ENCODE measurements at places on chromosomes 3 and 15. TPM values are rescaled to one million over a fixed set of nuclear protein-coding genes. Genes with fewer than 3 reads are reported as not detected.

GRCh38 chr3:148950806-148951205, 40.5 kb upstream of the GYG1 start:
- H3K36me3 ChIP-seq = no peaks in the 10 kb centered on the region
- peaks cover 23% of the 10 kb centered on the region for H3K4me1 ChIP-seq
- H3K27ac ChIP-seq = no peak overlapping the region

- DNase-seq = no peak
- no peak overlapping the region for H3K27ac ChIP-seq
- H3K4me3 ChIP-seq = no peak overlapping the region
- no peaks in the 10 kb centered on the region for H3K27me3 ChIP-seq
These were observed 188.5 kb downstream of the FAM43A start for GRCh38 chr3:194874206-194874605.

DNA sequence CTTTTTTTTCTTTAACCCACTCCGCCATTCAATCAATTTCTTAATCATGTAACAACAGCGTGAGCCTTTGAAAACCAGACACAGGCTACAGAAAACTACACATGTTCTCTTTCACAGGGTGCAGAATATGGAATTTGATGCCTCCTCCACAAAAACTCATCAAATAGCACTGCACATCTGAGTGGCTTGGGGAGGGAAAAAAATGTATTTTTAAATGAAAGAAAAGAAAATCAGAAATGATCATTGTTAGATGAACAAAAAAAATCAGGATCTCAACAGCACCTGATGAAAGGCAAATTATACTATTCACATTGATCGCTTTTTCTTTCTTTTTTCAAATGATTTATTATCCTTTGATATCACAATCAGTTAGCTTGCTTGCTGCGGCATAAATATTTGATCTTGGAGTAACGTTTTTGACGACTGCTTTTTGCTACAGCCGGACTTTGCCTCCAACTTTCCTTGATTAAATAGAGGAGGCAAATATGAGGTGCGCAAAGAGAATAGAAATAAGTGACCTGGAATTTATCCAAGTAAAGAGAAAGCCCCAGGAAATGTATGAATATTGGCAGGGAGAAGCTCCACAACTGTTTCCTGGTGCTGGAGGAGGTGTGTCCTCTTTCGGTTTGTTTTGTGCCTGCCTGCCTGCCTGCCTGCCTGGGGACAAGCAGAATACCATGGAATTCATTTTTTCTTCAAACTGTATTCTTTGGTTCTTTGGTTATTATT, 63.1 kb downstream of the EDEM1 start:
- no peak overlapping the region for H3K27ac ChIP-seq
- H3K4me3 ChIP-seq = no peak overlapping the region
- DNase-seq = no peak
- no peaks in the 10 kb centered on the region for H3K4me1 ChIP-seq
- H3K27me3 ChIP-seq = peaks cover 10% of the 10 kb centered on the region

DNA sequence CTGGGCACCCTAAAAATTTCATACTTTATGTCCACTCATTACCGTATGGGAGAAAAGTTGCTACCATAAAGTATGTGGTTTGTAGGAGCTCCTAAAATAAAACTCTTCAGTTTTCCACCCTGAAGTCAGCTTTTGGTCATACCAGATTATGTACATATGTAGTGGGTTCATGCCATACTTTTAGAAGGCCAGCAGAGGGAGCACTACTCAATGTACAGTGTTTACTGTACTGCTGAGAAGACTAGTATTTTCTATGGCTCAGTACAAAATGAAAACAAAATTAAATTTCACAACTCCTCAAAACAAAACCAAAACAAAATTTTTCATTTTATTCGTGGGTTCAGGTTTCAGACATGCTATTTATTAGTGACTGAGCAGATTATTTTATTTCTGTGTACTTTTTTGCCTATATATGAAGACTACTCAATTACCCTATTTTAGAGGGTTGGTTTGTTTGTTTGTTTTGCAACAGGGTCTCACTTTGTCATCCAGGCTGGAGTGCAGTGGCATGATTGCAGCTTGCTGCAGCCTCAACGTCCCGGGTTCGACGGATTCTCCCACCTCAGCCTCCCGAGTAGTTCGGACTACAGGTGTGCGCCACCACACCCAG, 24.3 kb downstream of the NXPE3 start:
- H3K27ac ChIP-seq = no peak overlapping the region
- no peak overlapping the region for H3K4me3 ChIP-seq
- H3K36me3 ChIP-seq = peaks cover 4% of the 10 kb centered on the region
- no peak for DNase-seq
- no peaks in the 10 kb centered on the region for H3K4me1 ChIP-seq

- H3K4me1 ChIP-seq = peaks cover 2% of the 10 kb centered on the region
- peaks cover 3% of the 10 kb centered on the region for H3K36me3 ChIP-seq
- no peak overlapping the region for H3K4me3 ChIP-seq
- peaks cover 50% of the 10 kb centered on the region for H3K27me3 ChIP-seq
These were observed 6.4 kb upstream of the ISL2 start for GRCh38 chr15:76330080-76330680.

GRCh38 chr3:114498539-114499370, 204.9 kb downstream of the TIGIT start:
- peak overlapping the region; percentile 22 for H3K27ac ChIP-seq
- no peaks in the 10 kb centered on the region for H3K27me3 ChIP-seq
- H3K4me1 ChIP-seq = peaks cover 54% of the 10 kb centered on the region
- H3K4me3 ChIP-seq = no peak overlapping the region
- peaks cover 1% of the 10 kb centered on the region for H3K36me3 ChIP-seq

GRCh38 chr3:50441424-50442217, 61.8 kb downstream of the CACNA2D2 start:
- no peak overlapping the region for H3K27ac ChIP-seq
- no peak for DNase-seq
- no peaks in the 10 kb centered on the region for H3K36me3 ChIP-seq
- H3K27me3 ChIP-seq = peaks cover 9% of the 10 kb centered on the region

DNA sequence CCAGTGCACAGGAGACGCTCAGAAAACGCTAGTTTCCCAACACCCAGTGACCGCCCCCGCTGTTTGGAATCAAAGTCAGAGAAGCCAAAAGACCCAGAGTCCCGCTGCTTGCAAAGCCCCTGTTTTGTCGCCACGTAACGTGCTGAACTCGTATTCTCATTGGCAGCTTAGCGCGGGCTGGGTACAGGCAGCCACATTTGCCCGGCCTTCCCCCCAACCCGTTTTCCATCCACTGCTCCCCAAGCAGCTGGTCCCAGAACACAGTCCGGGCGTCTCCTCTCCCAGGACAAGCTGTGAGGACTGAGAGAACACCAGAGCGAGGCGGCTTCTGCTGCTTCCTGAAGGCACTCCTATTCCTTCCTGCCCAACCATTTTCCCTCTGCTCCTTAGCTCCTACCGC, 54.8 kb downstream of the RASGRF1 start:
- no peak overlapping the region for H3K4me3 ChIP-seq
- no peaks in the 10 kb centered on the region for H3K36me3 ChIP-seq
- no peak for DNase-seq
- no peak overlapping the region for H3K27ac ChIP-seq
- peaks cover 20% of the 10 kb centered on the region for H3K27me3 ChIP-seq

GRCh38 chr15:49964551-49964950, 154.5 kb downstream of the ATP8B4 start:
- H3K4me1 ChIP-seq = no peaks in the 10 kb centered on the region
- peaks cover 10% of the 10 kb centered on the region for H3K27me3 ChIP-seq
- no peak overlapping the region for H3K4me3 ChIP-seq
- no peak for DNase-seq

- no peak for DNase-seq
- H3K4me3 ChIP-seq = no peak overlapping the region
- H3K36me3 ChIP-seq = no peaks in the 10 kb centered on the region
- H3K4me1 ChIP-seq = peaks cover 37% of the 10 kb centered on the region
- H3K27ac ChIP-seq = peak overlapping the region; percentile 3
These were observed 94.5 kb downstream of the P3H2 start for GRCh38 chr3:190026154-190026553.

DNA sequence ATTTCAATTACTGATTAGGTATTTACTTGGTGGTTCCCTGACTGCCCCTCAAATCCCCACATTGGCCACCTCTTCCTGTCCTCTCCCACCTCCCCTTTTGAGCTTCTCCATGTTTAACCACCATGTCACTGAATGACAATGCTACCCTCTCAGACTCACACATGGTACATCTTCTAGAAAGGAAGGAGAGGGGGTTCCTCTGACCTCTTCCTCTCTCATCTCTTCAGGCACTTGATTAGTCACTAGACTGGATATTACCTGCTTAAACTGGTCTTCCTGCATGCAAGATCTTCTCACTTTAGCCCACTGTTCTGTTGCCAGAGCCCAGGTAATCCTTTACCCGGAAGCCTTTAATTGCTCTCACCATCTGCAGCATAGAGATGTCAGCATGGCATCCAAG, 64.9 kb downstream of the DIPK2A start:
- DNase-seq = no peak
- no peak overlapping the region for H3K4me3 ChIP-seq
- H3K36me3 ChIP-seq = no peaks in the 10 kb centered on the region
- peaks cover 10% of the 10 kb centered on the region for H3K4me1 ChIP-seq
- H3K27ac ChIP-seq = no peak overlapping the region
- H3K27me3 ChIP-seq = no peaks in the 10 kb centered on the region

DNA sequence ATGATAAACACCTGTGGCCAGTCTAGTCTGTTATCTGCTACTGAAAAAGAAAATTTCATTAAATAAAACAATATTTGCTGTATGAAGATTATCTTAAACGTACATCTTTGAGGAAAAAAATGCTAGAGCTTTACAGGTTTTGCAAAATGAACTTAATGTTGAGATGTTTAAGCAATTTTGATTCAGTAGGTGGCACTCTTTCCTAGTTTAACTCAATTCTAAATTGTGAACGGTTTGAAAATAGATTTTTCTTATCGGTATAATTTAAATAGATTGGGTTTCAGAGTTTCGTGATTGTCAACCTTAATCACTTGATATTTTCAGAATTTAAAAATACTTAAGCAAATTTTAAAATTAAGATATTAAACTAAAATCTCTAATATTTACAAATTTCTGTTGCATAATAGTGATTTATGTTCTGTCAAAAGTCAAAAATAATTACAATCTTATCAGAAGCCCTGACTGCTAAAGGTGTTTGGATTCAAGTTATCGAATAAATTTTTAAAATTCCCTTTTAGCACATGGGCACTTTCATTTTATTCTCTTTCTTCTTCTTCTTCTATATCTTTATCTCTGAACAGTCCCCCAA, 7.0 kb upstream of the RNF111 start:
- DNase-seq = no peak
- no peak overlapping the region for H3K27ac ChIP-seq
- H3K36me3 ChIP-seq = no peaks in the 10 kb centered on the region

GRCh38 chr15:96703091-96703490, 372.6 kb downstream of the NR2F2 start:
- no peak for DNase-seq
- H3K27me3 ChIP-seq = no peaks in the 10 kb centered on the region
- H3K36me3 ChIP-seq = no peaks in the 10 kb centered on the region

GRCh38 chr15:85327820-85328219, 52.6 kb upstream of the AKAP13 start:
- no peaks in the 10 kb centered on the region for H3K27me3 ChIP-seq
- peaks cover 32% of the 10 kb centered on the region for H3K4me1 ChIP-seq
- no peak overlapping the region for H3K27ac ChIP-seq
- peaks cover 2% of the 10 kb centered on the region for H3K36me3 ChIP-seq
- DNase-seq = no peak

TM4SF18 gene
- total RNA-seq = not detected

NME9 gene
- total RNA-seq = not detected

KIF7 gene
- 13.9 TPM for total RNA-seq

MNS1 gene
- total RNA-seq = 1.5 TPM

RFTN1 gene
- 53.3 TPM for total RNA-seq

All from chondrocyte (in vitro differentiated cells).